Amniotic stem cell (primary cell): ENCODE measurements at places on chromosomes 6 and 20.

GRCh38 chr20:31808481-31808880 is 10.7 kb upstream of the MYLK2 start:
- no peak for DNase-seq

DNA sequence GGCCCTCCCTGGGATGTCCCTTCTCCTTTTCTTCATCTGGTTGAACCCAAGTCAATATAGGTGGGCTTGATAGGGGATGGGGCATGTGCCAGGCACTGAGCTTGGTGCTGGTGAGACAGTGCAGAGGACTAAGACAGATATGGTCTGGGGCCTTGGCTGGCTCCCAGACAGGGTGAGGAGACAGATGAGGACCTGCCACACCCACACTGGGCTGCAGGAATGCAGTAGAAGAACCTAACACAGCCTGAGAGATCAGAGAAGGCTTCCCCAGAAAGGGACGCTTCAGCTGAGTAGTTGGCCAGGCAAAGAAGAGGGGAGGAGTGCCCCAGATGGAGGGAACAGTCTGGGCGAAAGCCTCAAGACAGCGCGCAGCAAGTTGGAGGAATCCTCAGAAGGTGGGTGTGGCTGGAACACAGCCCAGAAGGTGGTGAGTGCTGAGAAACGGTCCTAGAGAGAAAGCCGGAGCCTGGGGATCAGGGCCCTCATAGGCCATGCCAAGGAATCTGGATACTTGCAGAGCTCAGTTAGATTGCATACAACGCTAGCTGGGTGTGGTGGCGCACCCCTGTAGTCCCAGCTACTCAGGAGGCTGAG is 26.4 kb downstream of the CD40 start:
- DNase-seq, result no peak

DNA sequence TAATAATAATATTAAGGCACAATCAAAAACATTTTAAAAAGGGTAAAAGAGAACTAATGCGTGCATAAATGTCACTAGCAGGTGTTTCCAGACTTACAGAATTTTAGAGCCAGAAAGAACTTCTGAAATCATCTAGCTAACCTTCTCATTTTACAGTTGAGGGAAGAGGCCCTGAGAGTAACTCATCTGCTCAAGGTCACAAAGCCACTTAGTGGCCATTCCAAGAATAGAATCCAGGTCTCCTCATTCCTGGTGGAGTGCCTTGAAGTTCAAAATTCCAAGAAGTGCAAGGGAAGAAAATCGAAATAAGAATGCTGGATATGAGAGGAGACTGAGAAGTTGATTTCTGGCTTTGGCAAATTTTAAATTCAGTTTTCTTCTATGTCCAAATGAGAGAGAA is 3.2 kb upstream of the KIAA0408 start:
- DNase-seq, result no peak

DNA sequence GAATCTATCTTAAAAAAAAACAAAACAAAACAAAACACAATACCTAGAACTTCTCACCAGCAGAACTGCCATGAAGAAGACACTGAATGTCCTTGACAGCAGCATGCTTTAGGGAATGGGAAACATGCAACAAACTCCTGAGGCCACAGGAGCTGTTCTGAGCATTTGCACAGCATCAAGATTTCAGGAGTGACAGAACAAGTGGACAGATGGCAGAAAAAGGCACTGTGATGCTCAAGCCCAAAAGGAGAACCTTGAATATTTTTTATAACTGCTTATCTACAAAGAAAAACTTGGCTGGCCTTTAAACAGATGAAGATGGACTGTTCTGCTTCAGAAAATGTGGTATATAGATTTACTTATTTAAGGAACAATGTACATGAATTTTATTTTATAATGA is 158.9 kb downstream of the RALGAPA2 start:
- no peak for DNase-seq

DNA sequence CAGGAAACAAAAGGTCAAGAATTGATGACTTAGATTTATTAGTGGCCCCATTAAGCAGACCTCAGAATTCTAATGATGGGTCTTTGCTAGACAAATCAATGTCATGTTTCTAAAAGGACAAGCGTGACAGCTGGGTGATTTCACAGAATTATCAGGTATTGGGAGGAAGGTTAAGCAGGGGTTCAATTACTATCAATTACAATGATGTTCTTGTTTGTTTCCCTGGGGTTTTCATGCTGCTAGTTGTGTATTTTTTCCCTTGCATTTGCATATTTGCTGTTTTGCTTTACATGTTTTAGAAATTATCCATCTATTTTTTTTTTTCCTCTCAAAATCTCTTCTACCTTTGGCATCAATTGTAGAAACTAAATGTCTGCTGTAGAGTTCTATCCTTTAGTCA is 27.9 kb downstream of the GNAS start:
- DNase-seq, result no peak

GRCh38 chr20:34708621-34709043 is 4.5 kb downstream of the TP53INP2 start:
- DNase-seq, result no peak

GRCh38 chr20:33843854-33844253 is 32.7 kb downstream of the CHMP4B start:
- no peak for DNase-seq

- DNase-seq, result no peak
Observed at GRCh38 chr6:139323511-139324300, 31.9 kb upstream of the TXLNB start.

DNA sequence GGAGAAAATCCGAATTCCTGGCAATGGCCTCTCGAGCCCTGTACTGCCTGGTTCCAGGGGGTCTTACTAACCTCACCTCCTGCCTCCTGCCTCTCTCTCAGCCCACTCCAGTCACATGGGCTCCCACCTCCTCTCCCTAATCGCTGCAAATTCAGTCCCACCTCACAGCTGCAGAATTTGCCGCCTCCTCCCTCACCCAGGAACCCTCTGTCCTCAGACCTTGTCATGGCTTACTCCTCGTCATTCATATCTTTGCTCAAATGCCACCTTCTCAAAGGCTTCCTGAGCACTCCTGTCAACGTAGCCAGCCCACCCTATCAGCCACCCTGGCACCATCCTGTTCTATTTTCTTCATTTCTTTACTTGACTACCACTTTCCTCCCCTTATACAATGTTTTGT is 89.0 kb downstream of the SLC2A10 start:
- DNase-seq, result no peak

DNA sequence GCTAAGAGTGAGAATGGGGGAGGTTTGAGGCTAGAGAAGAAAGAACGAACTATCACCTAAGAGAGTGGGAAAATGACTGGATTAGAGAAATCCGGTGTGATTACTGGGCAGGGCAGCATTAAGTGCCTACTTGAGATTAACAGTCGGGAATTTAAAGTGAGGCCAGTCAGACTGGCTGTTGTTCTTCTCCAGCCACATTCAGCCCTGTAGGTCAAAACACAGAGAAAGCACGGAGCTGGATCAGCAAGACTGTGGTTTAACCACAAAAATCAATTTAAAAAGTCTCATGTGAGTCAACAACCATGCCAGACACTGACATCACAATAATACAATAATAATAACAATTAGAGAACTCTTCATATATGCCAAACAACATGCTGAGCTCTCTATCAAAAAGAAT is 301.9 kb upstream of the SGK1 start:
- DNase-seq, result no peak

DNA sequence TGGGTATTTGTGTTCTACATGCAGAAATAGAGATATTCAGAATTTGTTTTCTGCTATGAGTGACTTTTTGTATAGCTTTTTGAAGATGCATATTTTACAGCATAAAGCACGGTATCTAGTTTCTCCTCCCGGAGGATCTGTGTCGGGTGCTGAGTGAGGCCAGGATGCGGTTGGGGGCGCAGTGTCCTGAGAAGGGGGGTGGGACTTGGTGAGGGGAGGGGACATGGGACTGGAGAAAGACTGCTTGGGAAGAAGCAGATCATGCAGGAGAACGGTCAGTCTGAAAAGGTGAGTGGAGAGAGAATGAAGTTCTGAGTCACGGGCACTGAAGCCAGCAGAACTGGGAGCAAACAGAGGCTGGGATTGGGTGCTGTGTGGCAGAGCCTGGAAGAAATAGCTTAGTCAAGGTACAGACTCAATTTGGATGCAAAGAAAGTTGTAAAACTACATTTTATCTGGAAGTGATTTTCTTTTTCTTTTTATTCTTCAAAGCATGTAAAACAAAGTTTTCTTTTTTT is 44.0 kb downstream of the STX11 start:
- DNase-seq, result no peak

- DNase-seq, result no peak
Observed at GRCh38 chr6:90088009-90088408, 193.7 kb downstream of the GJA10 start.
